ENCODE measurements at places on chromosomes 12 and 14.

DNA sequence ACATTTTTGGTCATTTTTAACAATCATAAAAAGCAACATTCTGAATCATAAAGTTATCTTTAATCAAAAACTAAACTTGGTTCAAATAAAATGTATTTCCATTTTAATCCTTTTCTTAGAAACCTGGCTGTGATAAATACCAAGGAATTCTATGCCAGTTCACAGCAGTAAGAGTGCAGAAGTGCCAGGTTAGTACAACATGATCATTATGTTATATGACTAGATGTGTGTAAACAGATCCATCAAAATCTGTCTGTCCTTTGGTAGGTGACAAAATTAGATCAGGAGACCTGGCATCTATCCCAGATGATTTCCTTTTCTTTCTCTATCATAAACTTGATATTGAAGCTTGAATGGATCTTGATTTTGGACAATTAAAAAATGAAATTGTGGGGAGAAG lies 200.6 kb upstream of the STXBP6 start:
- DNase-seq, result no peak

- DNase-seq, result no peak
Measured at GRCh38 chr12:110591451-110592051, 8.4 kb upstream of the PPTC7 start.

DNA sequence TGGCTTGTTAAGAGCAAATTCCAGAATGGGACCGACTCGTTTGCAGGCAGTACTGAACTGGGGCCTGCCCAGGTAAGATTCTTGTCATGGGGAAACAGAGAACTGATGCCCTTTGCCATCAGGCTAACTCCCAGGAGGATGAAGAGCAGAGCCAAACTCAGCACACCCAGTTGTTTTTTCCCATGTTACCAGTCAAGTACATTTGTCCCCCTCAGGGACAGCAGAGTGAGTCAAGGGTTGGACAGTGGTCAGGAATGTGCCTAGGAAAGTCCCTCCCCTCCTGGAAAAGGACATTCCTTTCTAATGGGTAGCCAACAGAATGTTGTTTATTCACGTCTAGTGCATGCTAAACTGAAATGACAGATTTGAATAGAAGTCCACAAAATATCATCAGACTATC lies 1.6 kb downstream of the ART4 start:
- no peak for DNase-seq

- no peak for DNase-seq
Measured at GRCh38 chr12:3632256-3632655, 120.7 kb downstream of the CRACR2A start.

Data from CD4-positive, alpha-beta T cell treated with Interleukin-6 at 100 ng/mL for 8 hours (primary cell).